Activated naive CD4-positive, alpha-beta T cell (primary cell): ENCODE measurements at places on chromosomes 5 and 9.

GRCh38 chr9:107276966-107277710 is 5.9 kb upstream of the RAD23B start:
- DNase-seq = no peak

- DNase-seq = no peak
Observed at GRCh38 chr5:127555826-127556225, 38.4 kb downstream of the PRRC1 start.

DNA sequence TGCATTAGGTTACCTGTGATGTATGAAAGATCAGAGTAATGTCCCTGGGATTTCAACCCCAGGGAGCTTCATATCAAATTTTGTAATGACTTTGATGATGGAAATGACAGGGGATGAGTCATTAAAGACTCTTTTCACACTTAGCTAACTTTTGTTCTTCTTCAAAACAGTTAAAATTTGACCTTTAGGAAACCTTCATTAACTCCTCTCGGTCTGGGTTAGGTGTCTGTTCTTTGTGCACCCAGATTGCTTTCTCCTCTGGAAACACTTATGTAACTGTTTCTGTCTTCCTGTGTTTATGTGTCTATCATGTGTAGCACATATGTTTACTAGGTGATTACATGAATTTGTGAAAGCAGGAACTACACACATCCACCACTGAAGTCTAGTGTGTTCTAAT is 1.6 kb downstream of the SRFBP1 start:
- DNase-seq = no peak

- DNase-seq = no peak
Observed at GRCh38 chr9:93891050-93891449, 64.1 kb downstream of the BARX1 start.

GRCh38 chr5:112248623-112249022 is 170.5 kb downstream of the EPB41L4A start:
- DNase-seq = no peak
